ENCODE measurements at places on chromosomes 4 and X.

GRCh38 chr4:79233820-79234219 is 92.0 kb downstream of the NAA11 start:
- no peak for DNase-seq

GRCh38 chr4:15636818-15637217 is 18.3 kb downstream of the FBXL5 start:
- no peak for DNase-seq

- DNase-seq: no peak
Measured at GRCh38 chrX:108412783-108413182, 25.4 kb downstream of the COL4A6 start.

DNA sequence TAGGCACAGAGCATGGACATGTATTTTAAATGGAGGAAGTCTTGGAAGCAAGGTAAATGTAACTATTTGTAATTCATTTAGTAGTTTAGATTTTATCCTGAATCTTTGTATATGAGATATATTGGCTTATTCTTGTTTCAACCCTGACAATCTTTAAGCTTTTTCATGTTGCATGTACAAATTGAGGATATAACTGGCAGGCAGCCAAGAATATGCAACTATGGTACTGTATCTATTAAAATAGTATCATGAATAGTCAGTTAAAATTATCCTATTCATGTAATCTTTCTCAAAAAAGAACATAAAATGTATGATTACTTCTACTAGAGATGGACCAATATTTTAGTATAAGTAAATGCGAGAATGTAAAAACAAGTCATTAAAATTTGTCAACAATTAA is 1141.5 kb downstream of the PCDH18 start:
- no peak for DNase-seq

GRCh38 chr4:22427675-22428074 is 88.2 kb downstream of the ADGRA3 start:
- DNase-seq: no peak

Data from hematopoietic multipotent progenitor cell treated with erythropoietin and hydrocortisone succinate and interleukin-3 and kit ligand, for 17 days (in vitro differentiated cells).